ENCODE measurements at places on chromosomes 12 and 14.

DNA sequence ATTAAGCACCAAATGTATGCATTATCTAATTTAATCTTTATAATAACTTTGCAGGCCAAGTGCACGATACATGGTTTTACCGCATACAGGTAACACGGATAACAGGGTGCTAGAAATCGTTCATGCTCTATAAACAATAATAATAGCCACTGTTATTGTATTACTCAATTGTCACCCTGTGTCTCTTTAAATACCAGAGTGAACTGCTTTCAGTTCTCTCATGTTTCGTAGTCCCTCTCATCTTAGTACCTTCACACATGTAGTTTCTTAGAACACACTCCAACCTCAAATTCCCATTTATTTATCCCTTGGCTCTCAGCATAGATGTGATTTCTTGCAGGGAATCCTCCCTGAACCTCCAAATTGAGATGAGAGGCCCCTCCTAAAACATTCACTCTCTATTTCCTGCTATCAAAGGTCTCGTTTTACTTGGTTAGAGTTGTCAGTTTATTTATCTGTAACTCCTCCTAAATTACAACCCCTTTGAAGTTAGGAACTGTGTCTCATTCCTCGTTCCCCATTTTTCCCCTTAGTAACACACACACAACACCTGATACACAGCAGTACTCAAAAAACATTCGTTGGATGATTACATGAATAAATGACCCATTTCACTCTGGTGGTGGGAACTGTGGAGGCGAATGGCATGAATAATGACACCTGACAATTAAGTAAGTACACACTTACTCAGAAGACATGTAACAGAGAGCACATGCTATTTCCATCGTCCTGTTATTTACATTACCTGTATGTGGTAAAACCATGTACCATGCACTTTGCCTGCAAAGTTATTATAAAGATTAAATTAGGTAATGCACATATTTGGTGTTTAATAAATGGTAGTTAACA lies 134.6 kb downstream of the BTG1 start:
- no peak for DNase-seq
- H3K27ac ChIP-seq = no peak overlapping the region
- no peak overlapping the region for H3K4me3 ChIP-seq
- H3K36me3 ChIP-seq = no peaks in the 10 kb centered on the region
- H3K4me1 ChIP-seq = no peaks in the 10 kb centered on the region

GRCh38 chr12:80413462-80413861 lies 30.6 kb upstream of the PTPRQ start:
- no peak overlapping the region for H3K27ac ChIP-seq
- H3K27me3 ChIP-seq = peaks cover 9% of the 10 kb centered on the region
- no peak overlapping the region for H3K4me3 ChIP-seq
- H3K36me3 ChIP-seq = no peaks in the 10 kb centered on the region
- DNase-seq = no peak

DNA sequence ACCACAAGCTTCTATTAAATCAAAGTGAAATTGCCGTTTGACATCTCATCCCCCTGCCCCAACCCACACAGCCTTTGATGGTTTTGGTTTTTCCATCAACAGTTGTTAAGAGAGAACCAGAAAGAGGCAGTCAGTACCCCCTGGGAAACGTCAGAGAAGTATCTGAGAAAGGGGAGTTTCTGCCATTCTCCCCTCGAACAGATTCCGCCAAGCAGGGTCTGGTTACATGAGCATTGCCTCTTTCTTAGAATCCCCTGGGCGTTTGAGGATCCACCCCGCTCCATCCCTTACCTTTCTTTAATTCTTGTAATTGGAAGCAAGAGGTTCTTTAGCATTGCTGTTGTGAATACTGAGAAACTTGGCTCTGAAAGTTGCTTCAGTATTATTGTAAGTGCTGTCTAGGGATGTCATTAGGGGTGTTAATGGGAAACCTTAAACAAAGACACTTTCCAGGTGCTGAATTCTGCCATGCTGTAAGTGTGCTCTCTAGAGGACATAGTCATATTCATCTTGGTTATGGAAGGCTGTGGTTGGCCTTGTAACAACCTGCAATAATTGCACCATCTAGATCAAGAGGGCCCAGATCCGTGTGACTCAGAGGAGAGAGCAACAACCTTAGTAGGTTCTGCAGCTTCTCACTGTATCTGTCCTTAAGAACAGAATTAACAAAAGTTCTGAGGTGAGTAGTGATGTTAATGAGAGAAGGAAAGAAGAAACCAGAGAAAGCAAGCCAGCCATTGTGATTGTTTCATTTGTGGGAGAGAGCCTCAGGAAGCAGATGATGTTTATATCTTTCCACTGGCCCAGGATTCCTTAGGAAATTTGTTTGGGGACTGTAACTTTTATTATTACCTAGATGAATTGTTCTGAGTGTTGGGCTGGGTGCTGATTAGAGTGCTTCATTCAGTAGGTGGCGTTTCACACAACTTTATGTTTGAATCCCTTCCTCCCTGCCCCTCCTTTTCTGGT lies 9.0 kb downstream of the TMBIM6 start:
- peaks cover 11% of the 10 kb centered on the region for H3K4me1 ChIP-seq
- H3K27me3 ChIP-seq = no peaks in the 10 kb centered on the region
- no peak for DNase-seq
- no peak overlapping the region for H3K4me3 ChIP-seq
- no peak overlapping the region for H3K27ac ChIP-seq

DNA sequence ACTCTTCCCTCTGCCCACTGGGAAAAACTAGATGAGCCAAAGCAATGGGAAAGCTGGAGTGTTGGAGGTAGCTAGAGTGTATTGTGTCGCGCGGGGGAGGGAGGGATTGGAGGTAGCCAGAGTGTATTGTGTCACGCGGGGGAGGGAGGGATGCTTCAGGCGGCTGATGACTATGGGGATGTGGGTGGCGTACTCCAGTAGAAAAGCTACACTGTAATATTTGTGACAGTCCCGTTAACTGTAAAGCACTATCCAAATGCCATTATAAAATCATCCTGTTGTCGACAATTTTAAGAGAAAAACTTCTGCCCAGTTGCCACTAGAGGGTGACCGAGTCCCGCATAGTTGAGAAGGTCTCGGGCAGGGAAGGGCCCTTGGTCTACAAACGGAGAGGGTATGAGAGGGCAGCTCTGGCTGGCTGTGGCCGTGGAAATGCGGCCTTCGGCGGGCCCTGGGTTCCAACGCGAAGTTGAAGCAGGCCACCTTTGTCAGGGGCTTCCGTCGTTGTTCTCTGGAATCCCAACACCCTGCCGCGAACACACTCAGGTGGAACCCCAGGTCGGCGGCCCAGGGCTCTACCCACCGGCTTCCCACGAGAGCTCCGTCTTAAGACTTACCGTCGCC lies 15.1 kb upstream of the PLEK2 start:
- H3K27me3 ChIP-seq = no peaks in the 10 kb centered on the region
- DNase-seq = peak; percentile 85
- H3K4me1 ChIP-seq = no peaks in the 10 kb centered on the region
- H3K4me3 ChIP-seq = peak overlapping the region; percentile 44

GRCh38 chr12:117284140-117284539 lies 77.3 kb downstream of the NOS1 start:
- no peak for DNase-seq
- H3K36me3 ChIP-seq = no peaks in the 10 kb centered on the region
- H3K4me1 ChIP-seq = no peaks in the 10 kb centered on the region
- no peak overlapping the region for H3K27ac ChIP-seq
- H3K4me3 ChIP-seq = no peak overlapping the region
- no peaks in the 10 kb centered on the region for H3K27me3 ChIP-seq

- H3K27me3 ChIP-seq = no peaks in the 10 kb centered on the region
- no peak overlapping the region for H3K27ac ChIP-seq
- no peak for DNase-seq
- no peak overlapping the region for H3K4me3 ChIP-seq
- H3K4me1 ChIP-seq = peaks cover 8% of the 10 kb centered on the region
- no peaks in the 10 kb centered on the region for H3K36me3 ChIP-seq
These were observed 1.5 kb upstream of the POU6F1 start for GRCh38 chr12:51219322-51219721.

DNA sequence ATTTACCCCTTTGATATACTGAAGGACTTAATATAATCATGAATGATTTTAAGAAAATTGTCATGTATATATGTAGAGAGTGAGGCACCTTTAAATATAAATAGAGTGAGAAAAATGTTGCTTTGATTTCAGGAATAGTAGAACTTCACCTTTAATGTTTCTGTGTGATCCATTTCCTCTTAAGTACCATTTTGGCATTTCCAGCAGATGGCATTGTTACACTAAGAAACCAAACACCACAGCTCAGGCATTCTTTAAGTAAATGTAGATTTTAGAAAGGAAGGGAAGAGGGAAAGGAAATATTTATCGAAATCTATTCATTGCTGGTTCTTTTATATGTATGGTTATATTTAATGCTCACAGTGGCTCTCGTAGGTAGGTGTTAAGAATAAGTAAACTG lies 556.7 kb upstream of the FBXO33 start:
- no peaks in the 10 kb centered on the region for H3K4me1 ChIP-seq
- peak overlapping the region; percentile 39 for H3K4me3 ChIP-seq
- H3K27ac ChIP-seq = no peak overlapping the region
- no peak for DNase-seq
- H3K27me3 ChIP-seq = no peaks in the 10 kb centered on the region
- no peaks in the 10 kb centered on the region for H3K36me3 ChIP-seq

DNA sequence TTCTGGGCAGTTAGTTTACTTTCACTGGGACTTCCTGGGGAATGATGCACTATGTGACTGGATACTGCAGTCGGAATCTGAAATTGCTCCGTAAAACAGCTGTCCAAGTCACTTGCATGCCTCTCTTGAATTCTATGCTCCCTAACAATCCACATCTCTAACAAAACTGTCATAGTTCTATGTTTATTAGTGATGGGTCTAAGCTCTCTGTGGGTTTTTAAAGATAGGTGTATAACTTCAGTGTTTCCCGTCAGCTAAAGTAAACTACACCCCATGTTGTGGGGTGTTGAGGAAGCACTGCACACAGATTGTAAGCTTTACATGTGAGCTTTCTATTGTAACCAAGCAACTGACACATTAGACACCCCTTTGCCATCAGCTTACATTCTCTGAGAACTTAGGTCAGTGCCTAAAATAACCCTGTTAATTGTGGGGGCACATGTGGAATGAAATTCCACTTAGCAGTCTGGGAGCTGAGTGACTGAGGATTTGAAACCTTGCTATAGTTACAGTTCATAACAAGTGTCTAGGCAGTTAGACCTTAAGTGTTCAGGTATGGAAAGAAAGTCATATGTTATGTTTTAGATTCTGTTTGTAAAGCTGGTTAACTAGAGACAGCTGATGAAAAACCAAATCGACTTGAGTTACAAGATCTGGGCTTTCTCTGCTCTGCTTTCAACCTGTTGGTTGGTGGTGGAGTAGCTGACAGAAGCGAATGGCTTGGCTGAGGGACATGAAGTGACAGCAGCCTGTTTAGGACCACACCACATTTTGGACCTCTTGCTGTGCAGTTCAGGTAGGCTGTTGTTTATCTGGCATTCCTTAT lies 165.7 kb downstream of the AKAP6 start:
- H3K4me1 ChIP-seq = peaks cover 13% of the 10 kb centered on the region
- DNase-seq = no peak
- H3K27me3 ChIP-seq = no peaks in the 10 kb centered on the region

- no peak overlapping the region for H3K4me3 ChIP-seq
- no peaks in the 10 kb centered on the region for H3K27me3 ChIP-seq
- no peak for DNase-seq
- no peaks in the 10 kb centered on the region for H3K4me1 ChIP-seq
- H3K36me3 ChIP-seq = no peaks in the 10 kb centered on the region
These were observed 513.3 kb upstream of the CCDC196 start for GRCh38 chr14:65972891-65973290.

- H3K36me3 ChIP-seq = no peaks in the 10 kb centered on the region
- no peaks in the 10 kb centered on the region for H3K27me3 ChIP-seq
- H3K4me1 ChIP-seq = peaks cover 8% of the 10 kb centered on the region
- H3K4me3 ChIP-seq = peak overlapping the region; percentile 81
These were observed 1.1 kb downstream of the DIP2B start for GRCh38 chr12:50505675-50506530.

All from SK-N-SH (cell line).